ENCODE measurements at places on chromosomes 6 and 20.

DNA sequence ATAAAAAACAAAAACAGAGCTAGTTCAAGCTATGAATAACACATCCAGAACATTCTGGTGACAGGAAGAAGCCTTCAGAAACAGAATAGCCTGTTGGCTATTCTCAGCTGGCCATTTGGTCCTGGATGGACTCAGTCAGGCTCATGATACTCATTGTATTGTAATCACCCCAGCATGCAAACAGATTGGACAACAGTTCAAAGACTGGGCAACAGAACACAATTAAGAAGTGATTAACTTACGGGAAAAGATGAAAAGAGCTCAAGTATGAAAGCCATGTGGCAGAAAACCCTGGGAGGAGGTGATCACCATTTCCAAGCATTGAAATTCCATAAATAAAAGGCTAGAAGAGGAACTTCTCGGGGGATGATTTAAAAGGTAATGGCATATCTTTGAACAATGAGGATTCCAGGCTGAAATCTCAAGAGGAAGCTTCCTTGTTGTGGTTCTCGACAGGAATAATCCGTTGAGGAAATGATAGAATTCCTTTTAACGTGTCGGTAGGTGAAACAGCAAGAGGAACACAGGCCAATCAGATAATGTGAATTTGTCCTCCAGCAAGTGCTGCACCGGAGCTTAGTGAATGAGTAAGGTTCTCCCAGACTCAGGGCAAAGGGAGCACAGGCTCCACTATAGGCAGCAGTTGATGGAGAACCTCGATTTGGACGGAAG is 172.4 kb downstream of the BCAS1 start:
- DNase-seq = no peak

DNA sequence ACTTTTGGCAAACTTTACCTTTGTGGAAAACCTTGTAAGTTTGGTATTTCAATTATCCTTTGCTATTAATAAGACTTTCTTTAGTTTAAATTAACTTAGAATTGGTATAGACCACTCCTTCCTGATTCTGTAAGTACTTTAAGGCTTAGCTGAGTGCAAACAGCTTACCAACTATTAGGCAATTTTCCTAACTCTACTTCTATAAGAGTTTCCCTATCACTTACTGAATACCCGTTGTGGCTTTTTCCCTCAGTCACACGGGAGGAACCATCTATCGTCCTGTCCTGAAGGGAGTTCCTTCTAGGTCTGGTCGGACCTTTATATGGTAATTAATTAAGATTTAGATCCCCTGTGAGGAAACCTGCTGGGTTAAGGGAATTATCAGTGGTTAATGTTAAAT is 9.6 kb downstream of the SLC35A1 start:
- no peak for DNase-seq

GRCh38 chr20:62815066-62815991 is 1.5 kb upstream of the COL9A3 start:
- DNase-seq = no peak

DNA sequence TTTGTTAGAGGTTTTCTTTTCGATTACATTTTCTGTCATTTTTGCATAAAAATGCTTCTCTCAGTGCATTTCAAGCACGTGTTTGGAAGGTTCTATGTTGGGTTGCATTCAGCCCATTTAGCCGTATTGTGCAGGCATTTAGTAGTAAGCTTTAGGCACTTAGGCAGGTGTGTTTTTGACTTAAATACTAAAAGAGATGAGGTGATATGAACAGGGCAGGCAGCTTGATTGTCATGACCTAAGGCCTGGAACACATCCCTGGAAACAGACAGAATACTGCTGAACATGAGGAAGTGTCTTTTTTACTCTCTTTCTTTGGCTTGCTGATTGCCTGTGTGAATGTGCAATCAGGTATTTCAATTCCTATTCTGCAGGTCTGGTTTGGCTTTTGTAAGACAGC is 610.5 kb upstream of the MAN1A1 start:
- no peak for DNase-seq

GRCh38 chr6:152571089-152571488 is 66.1 kb downstream of the SYNE1 start:
- no peak for DNase-seq

DNA sequence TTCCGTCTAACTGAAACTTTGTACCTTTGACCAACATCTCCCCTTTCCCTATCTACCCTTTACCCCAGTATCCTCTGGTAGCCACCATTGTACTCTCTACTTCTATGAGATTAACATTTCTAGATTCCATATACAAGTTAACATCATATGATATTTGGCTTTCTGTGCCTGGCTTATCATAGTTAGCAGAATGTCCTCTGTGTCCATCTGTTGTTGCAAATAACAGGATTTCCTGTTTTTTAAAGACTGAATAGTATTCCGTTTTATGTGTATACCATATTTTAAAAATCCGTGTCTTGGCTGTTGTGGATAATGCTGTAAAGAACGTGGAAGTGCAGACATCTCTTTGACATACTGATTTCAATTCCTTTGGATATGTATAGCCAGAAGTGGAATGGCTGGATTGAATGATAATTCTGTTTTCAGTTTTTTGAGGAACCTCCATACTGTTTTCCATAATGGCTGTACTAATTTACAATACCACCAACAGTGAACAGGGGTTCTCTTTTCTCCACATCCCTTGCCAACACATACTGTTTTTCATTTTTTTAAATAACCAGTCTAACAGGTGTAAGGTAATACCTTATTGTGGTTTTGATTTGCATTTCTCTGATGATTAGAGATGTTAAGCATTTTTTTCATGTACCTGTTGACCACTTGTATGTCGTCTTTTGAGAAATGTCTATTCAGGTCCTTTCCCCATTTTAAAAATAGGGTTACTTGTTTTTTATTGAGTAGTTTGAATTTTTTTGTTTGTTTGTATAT is 53.8 kb downstream of the CDC5L start:
- no peak for DNase-seq

- DNase-seq = peak; percentile 91
Observed at GRCh38 chr6:49462927-49463611, at the start of the genes CENPQ and MMUT. TSS of gene CENPQ (plus strand) at chr6:49463370. CDS start at chr6:49470177, 6,807 bp downstream. TSS of gene MMUT (minus strand) at chr6:49463253. CDS start at chr6:49459466, 3,787 bp downstream.

- DNase-seq = no peak
Observed at GRCh38 chr6:41813469-41813868, 26.0 kb downstream of the TOMM6 start.

DNA sequence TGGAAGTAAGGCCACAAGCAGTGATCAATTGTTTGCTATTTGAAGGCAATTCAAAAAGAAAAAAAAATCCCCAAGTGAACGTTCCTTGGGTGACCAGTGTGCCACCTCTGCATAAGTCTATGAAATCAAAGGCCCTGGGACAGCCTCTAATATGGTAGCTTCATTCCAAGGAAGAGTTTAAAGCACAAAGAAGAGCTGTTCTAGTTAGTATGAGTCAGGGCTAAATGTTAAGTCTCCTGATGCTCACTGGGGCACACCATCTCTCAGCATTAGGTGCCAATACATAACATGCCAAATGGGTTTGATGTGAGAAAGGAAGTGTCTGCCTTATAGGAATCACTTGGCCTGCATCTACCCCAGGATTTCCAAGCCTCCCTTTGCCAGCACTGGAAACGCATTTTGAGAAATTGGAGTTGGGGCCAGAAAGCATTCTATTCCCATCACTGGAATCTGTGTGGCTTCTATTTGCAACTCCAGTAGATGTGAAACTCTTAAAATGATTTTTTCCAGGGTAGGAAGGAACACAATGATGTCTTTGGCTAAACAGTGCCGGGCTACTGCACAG is 13.0 kb downstream of the UNC5CL start:
- DNase-seq = no peak

- no peak for DNase-seq
Observed at GRCh38 chr20:32839227-32839981, 19.3 kb upstream of the EFCAB8 start.

- DNase-seq = no peak
Observed at GRCh38 chr20:60955706-60956105, 296.4 kb upstream of the CDH4 start.

DNA sequence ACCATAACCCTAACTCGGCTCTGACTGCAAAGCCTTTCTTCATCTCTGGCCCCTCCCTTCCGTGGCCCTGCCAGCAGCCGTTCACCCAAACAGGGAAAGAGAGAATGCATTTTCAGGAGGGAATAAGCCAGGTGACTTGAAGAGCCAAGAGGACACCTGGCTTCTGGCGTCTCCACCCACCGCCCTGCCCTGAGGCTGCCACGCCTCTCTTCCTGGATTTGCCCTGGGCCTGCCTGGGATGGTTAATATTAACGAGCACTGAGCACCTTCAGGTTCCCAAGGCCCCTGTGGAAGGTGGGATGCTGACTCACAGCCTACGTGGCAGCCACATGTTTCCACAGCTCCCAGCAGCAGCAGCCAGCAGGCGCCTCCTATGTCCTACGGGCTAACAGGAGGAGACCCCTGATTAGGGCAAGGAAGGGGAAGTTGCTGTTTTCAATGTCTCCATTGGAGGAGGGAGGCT is 138.0 kb upstream of the RREB1 start:
- DNase-seq = no peak

- DNase-seq = no peak
Observed at GRCh38 chr6:79082304-79082703, 4.2 kb upstream of the PHIP start.

- DNase-seq = no peak
Observed at GRCh38 chr6:35980991-35981645, 43.3 kb downstream of the SLC26A8 start.

GRCh38 chr6:85594197-85594930 is 706 bp upstream of the SNX14 start:
- peak; percentile 52 for DNase-seq

GRCh38 chr6:25922301-25922700 is 8.2 kb downstream of the SLC17A2 start:
- DNase-seq = no peak

DNA sequence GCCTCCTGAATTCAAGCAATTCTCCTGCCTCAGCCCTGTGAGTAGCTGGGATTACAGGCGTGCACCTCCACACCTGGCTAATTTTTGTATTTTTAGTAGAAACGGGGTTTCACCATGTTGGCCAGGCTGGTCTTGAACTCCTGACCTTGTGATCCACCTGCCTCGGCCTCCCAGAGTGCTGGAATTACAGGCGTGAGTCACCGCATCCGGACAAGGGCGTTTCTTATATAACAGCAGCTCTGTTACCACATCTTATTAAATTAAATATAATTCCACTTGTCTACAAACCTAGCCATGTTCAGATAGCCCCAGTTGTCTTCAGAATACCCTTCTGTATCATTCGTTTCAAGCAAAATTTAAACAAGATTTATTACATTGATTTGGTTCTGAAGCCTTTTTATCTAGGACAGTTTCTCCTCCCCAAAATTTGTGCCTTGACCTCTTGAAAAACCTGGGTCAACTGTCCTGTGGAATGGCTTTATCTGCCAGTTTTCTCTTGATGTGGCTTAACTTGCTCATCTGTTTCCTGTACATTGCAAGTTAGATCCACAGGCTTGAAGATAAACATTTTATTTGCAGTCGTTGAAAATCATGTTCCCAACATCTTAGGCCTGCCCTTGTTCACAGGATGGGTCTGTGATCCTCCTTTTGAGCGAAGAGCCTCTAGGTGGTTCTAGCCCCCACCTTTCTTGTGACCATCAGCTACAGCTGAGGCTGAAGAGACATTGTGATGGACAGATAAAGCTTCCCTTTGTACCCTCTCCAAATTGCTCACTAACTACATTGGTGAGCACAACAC is 132.2 kb downstream of the ARID1B start:
- DNase-seq = no peak

DNA sequence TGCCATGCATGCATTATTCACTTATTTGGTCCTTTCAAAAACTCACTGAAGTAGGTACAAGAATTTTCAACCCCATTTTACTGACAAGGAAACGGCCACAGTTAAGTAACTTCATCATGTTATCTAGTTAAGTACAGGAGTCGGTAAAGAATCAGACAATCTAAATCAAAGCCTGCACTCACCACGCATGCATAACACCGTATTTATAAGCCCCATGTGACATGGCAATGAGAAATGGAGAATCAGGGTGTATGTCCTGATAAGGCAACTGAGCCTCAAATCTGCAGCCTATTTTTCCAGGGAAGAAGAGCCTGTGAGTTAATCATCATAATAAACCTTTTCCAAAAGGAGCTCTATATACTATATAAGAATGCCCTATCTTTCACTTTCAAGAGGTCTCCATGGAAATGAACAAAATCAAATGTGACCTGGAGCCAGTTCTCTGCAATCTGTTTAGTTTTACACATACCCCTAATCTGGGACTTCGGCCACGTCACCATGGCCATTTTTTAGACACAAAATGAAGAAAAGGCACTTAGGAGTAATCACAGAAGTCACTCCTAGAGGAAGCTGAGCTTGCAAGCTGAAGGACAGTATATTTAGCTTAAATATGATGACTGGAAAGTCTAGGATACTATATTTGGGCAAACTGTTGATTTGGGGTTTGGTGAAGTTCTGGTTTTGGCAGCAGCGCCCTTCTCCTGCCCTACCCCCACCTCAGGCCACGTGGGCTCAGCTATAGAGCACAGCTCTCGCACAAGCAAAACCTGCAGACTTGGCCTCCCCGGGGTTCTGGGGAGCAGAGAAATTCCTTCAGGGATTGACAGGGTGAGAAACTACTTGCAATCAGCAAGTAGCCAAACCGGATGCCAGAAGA is 19.2 kb downstream of the TRAM2 start:
- DNase-seq = no peak

DNA sequence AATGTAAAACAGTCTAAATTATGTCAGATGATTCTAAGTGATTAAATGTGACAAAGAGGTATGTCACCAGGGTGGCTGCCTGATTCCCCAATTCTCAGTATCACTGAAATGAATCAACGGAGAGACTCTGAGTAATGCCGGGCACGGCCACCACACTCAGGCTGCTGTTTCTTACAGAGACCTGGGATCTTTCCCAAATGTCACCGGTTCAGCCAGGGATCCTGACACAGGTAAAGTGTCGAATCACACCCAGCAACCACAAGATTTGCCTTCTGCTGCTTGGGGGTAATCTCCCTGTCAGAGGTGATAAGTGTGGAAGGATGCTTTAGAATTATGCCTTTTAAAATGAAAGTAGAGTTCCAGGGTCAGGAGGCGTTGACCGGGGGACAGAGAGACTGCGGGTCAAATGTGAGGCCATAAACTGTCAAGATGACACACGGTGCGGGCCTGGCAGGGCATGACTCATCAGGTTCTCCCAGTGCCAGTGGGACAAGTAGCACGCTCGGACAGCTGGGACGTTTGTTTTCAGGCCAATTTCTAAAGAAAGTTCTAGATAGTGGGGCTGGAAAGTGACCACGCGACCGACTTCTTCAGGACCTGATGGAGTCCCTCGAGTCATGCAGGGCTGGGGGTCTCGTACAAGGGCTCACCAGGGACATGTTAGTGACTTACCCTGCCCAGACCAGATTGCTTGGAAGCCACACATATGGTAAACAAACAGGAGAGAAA is 48.9 kb downstream of the PRDM1 start:
- no peak for DNase-seq

GRCh38 chr20:14700639-14700960 is 363.2 kb upstream of the FLRT3 start:
- DNase-seq = no peak

- DNase-seq = no peak
Observed at GRCh38 chr6:44926556-44926955, 401.6 kb upstream of the RUNX2 start.
